ENCODE measurements at places on chromosomes 4 and X.
A peak's percentile ranks its signal among the peaks of the same experiment; 100 is the strongest.

DNA sequence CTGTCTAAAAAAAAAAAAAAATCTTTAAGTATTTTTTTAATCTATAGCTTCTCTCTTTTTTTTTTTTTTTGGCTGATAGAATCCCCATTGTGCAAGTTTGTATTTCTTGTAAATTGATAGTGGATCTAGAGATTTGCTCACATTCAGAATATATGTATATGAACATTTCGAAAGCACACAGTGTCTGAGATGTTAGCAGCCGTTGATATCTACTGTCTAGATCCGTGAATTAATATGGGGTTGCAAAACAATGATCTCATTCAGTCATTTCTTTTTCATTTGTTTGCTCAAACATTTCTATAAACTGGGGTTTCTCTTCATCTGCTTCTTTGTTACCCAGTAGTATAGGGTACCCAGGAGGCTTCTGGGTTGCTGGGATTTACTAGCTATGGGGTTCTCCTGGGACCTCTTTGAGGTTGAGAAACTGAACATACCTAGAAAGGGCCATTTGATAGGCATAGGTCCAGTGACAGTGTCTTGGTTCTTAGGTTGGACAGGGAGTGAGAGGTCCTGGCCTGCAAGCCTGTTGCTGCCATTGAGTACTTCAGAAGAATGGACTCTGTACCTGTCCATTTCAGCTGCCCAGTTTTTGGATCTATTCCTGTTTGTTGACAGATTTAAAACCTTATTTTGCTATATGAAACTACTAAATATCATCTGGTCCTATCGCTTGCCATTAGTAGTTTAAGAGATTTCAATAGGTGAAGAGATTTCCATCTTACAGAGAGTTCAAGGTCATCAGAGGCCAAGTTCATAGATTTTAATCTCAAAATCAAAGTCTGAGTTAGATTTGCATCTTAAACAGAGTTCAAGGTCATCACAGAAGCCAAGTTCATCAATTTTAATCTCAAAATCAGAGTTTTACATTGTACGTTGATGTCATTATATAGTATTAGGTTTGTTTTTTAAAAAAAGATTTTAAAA, 50.8 kb downstream of the WWC2 start:
- DNase-seq: no peak

DNA sequence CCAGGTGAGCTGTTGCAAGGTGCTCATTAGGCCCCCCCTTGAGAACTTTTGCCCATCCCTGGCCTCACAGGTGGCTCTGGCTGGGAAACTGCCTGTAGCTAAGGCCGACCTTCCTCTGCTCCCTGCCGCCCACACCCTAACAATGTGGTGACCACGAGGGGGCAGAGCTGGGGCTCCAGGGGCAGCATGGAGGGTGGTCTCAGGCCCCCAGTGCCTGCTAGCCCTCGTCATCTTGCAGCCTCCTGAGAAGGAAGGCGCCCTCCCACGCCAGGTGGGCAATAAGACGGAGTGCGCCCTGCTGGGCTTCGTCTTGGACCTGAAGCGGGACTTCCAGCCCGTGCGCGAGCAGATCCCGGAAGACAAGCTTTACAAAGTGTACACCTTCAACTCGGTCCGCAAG, 32.4 kb downstream of the ATP2B3 start:
- DNase-seq: no peak

DNA sequence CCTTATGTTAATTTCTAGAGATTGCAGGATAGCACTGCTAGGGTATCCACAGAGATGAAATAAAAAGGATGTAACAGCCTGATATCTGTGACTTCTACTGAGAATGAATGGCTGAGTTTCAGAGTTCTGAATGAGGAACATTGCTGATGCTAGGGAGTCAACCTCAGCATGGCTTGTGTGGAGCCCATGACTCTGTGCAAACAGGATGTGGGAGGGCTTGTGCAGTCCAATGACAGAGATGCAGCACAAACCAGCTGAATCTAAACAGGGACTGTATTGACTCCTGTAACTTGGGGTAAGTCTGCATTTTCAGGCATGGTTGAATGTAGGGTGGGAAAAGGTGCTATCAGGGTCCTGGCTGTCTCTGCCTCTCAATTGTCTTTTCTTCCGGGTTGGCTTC, 5.3 kb upstream of the RASL11B start:
- DNase-seq: no peak

- peak; percentile 65 for DNase-seq
Observed at GRCh38 chrX:119685225-119686066, 7.5 kb downstream of the SEPTIN6 start.

DNA sequence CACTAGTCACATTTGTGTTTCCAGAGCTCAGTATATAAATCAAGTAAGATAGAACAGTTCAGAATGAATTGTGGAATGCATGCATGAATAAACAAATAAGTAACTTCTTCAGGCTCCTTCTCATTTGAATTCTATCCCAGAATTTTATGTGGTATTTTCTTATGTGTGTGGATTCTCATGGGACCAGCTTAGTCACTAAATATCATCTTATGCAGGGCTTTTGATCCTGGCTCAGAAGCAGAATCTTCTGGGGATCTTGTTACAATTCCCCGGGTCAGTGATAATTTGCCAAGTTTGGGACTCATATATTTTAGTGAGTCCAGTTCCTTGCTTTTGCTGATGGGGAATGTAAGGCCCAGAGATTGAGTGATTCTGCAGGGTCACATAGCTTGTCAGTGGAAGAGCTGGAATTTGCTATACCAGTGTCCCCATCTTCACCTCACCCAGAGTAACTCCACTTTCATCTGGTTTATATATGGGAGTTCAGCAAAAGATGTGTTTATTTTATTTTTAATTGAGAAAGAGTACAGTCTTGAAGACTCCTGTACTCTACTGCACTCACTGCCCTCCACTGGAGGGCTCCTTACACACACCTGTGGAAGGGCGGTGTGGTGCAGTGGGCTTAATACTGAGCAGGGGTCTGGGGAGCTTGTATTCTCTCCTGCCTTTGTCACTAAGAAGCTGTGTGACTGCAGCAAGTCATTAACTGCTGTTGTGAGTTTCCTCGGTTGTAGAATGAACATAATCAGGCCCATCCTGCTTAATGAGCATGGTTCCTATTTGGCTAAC, 198.2 kb upstream of the CXorf66 start:
- DNase-seq: no peak

All from CD4-positive, CD25-positive, alpha-beta regulatory T cell (primary cell).